Hypothalamus (tissue), 51 donors: ENCODE measurements at places on chromosomes 16 and 17.

- no peak for DNase-seq
These were observed 4.7 kb upstream of the CNOT1 start for GRCh38 chr16:58634265-58634802.

DNA sequence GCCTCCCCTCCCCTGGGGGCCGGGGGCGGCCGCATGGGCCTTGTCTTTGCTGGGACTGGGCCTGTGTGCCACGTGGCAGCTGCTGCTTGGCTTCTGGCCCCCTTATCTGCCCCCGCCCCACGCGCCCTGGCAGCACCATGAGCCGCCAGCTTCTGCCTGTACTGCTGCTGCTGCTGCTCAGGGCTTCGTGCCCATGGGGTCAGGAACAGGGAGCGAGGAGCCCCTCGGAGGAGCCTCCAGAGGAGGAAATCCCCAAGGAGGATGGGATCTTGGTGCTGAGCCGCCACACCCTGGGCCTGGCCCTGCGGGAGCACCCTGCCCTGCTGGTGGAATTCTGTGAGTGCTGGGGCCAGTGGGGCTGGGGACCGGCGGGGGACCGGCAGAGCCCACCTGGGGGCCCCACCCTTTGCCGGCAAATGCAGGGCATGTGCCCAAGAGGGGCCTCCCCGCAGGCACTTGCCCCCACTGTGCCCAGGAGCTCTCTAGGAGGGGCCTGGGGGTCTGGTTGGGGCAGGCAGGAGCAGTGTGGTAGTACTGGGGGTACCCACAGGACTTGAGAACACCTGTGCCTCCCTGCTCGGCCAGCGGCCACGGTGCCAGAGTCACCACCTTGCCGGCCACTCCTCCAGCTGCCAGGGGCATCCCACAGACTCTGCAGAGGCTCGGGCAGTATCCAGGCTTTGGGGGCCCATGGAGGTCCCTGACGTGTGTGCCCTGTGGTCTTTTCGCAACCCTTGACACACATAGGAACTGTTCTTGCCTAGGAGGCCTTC, at the start of gene PDIA2:
TSS of gene PDIA2 (plus strand) at position 132 of the 773 bp plus-strand sequence. CDS start at position 138, 6 bp downstream.
- no peak for DNase-seq

DNA sequence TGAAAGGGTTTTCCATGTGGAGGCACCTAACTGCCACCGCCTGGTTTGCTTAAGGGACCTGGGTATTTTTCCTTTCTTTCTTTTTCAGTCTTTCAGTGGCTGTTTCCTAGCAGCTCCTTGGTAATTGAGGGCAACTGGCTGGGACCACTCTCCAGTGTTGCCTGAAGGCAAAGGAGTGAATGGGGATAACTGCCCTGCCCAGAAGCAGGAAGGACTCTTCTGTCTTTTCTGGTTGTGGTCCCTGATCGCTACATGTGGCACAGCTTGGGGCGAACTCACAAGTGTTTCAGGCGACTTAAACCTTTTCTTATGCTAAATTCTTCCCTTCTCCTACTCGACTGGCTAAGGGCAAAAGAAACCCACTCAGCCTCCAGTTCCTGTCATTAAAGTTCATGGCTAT, 10.1 kb upstream of the TMEM98 start:
- no peak for DNase-seq

- no peak for DNase-seq
These were observed at the start of gene ITGAX for GRCh38 chr16:31354394-31355291. ITGAX (plus strand) TSS chr16:31355176; CDS start chr16:31355255, 79 bp downstream.

DNA sequence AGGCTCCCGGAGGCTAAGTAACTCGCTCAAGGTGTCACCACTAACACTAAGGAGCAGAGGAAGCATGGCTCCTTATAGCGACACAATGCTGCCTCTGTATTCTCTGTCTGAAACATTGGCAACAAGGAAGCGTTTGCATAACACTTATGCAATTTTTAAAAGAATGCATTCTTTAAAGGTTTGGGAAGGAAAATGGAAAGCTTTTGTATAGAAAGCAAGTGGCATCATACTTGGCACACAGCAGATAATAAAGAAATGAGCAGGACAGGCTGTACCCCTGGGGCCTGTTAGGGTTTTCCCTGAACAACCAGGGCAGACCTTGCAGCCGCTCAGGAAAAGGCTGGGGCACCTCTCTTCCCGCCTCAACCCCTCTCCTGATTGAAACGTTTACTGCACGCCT, 36.9 kb downstream of the PPL start:
- DNase-seq = no peak

DNA sequence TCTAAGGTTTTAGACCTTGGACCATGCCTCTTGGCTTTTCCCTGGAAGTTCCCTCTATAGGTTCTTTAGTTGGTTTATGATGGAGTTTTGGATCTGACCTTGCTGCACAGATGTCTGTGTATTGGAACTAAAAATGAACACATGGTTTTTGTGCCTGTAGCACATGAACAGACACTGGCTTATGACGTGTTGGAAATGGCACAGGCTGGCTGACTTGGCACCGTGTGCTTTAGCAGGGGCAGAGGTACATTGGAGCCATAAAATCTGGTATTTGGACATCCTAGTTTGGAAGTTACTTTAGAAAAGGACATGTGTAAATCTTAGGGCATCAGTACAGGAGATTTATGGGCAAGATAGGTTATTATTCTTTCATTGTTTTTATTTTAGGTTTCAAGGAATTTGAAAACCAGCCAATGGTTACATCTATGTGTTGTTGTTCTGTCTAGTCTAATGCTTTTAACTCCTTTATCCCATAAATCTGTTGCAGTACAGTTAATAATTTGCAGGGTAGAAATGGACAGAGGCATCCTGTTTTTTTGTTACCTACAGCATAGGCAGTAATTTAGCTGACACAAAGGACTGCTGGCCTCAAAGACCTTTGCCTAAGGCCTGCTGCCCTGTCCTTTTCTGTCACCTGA, 6.0 kb downstream of the SOCS7 start:
- DNase-seq = no peak

- no peak for DNase-seq
These were observed 34.1 kb downstream of the TK2 start for GRCh38 chr16:66515596-66516508.

- peak; percentile 17 for DNase-seq
These were observed 100.7 kb downstream of the MGAT5B start for GRCh38 chr17:76968707-76969597.

GRCh38 chr17:10103712-10104111, 94.7 kb downstream of the GAS7 start:
- no peak for DNase-seq

DNA sequence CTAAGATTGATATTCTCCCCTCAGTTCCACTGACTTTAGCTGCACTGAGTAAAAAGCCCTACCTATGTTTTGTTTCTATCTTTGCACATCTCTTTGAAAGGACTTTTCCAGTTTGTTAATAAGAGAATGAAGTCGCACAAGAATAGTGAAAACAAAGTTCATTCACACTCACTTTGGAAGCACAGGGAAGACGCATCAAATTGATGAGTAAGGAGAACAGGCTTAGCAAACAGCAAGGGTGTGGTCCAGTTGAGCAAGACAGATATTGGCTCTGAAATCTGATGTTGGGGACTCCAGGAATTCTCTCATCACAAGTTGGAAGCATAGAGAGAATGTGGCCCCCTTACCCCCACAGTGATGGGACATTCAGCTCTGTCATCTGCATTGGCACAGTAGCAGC, 221.3 kb downstream of the CDH11 start:
- no peak for DNase-seq

DNA sequence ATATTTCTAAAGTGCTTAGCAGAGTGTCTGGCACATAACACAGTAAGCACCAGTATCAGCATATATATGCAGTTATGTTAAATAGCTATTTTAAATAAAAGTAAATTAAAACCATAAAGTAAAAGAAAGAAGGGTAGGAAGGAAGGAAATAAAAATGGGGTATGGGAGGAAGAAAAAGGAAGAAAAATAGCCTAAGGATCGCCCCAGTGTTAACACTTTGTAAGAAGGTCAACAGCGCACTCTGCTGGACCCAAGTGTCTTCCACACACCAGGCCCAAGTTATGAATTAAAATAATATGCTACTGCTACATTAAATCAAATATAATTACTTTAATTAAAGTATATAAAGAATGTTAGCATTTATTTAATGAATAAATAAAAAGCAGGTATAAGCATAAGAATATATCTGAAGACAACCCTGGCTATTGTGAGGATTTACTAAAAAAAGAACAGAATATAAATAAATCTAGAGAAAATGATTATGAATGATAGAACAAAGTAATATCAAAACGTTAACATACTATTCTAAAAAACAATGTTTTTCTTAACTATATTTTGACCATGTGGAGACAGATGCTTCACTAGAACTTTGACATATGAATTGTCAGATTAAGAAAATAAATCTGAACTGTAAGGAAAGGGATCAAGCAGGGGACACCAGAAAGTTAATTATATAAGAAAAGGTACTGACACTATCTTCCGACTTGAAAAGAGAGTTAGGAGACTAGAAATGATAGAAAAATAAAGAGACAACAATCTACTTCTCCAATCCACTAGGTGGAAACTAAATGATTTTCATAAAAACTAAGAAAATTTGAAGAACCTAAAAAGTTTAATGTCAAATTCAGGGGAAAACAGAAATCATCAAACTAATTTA, 25.9 kb downstream of the BRIP1 start:
- DNase-seq = peak; percentile 16

DNA sequence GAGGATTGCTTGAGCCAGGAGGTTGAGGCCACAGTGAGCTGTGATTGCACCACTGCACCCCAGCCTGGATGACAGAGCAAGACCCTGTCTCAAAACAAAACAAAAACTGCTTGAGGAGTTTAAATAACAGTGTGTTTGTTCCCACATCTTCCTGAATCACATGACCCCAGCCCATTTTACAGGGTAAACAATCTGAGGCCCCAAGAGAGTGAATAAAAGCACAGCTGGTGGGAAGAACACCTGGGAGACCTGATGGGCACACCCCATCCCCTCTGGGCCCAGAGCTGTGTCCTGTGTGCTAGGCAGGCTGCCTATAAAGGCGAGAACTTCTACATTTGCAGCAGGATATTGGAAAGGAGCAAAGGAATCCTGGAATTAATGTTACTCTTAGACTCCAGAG, 69.6 kb downstream of the PLXDC1 start:
- DNase-seq = no peak

DNA sequence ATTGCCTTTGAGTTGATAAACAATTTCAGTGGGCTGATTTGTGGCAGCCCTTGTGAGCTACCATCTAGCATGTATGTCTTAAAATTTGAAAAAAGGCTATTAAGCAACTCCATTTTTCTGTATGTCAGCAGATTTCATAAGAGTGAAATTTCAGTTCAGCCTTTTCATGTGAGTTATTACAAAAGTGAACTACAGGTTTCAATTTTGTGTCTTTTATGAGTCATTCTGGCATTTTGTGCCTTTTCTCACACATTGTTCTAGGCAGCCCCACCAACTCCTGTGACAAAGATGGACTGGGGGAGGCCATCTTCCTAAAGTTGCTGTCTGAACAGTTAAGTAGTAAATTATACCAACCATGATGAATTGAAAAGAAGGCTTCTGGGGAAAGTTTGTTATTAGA, 52.1 kb downstream of the USP10 start:
- no peak for DNase-seq

DNA sequence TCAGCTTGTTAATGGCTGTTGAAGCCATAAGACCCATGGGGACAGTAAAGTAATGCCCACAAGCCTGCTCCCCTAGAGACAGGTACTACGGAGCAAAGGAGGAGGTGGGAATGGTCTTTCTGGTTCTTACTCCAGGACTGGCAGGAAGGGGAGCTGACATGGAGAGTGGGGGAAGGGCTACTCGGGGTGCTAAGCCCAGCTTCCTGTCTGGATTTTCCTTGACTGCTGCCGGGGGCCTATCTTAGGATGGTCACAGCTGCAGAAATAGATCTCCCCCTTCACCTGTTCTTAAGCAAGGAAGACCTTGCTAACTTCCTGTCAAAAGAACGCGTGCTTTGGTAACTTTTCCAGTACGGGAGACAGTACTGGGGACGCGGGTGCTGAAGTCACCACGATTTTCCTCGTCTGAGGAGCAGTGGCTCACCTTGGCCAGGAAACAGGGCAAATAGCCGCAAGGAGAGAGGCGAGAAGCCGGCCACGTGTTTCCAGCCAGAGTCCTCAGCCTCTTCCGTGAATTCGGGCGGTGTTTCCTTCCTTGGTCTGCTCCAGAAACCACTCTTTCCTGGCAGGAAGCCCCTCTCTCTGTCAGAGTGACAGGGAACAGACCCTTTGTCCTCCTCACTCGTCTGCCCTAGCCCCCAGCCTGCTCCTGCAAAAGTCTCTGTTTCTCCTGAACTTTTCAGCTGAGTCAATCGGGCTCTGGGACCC, 656 bp upstream of the PRR29 start:
- DNase-seq = no peak

- no peak for DNase-seq
These were observed 1.6 kb downstream of the TMC8 start for GRCh38 chr17:78132084-78132676.

GRCh38 chr17:80917716-80918560, 73.7 kb upstream of the CHMP6 start:
- DNase-seq = no peak

- no peak for DNase-seq
These were observed 197.6 kb downstream of the MSI2 start for GRCh38 chr17:57453841-57454425.

GRCh38 chr17:58414596-58414997, 2.7 kb downstream of the RNF43 start:
- no peak for DNase-seq

DNA sequence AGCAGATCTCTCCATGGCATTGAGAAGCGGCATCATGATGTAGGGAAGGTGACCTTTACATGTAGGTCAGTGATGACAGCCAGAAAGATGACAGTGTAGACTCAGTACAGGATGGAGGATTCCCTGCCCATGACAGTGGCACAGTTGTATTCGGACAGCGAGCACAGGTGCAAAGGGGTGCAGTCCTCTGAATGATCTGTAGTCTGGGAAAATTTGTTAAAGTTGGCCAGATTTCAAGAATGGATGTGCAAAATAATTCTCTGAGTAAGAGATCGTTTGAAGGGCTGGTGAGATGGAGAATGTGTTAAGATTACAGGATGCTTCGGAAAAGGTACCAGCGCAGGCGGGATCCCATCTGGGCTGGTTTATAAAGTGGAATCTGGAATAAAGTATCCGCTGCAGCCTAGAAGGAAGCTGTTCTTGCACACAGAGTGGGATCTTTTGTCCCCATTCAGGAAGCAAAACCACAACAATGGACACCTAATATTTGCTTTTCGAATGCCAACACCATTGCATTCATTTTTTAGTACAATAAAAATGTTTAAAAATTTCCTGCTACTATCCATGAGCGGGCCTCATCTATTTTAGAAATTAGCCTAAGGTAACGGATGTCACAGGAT, 101.2 kb downstream of the RPTOR start:
- no peak for DNase-seq

GRCh38 chr17:2343421-2343820, 6.1 kb downstream of the SGSM2 start:
- no peak for DNase-seq

DNA sequence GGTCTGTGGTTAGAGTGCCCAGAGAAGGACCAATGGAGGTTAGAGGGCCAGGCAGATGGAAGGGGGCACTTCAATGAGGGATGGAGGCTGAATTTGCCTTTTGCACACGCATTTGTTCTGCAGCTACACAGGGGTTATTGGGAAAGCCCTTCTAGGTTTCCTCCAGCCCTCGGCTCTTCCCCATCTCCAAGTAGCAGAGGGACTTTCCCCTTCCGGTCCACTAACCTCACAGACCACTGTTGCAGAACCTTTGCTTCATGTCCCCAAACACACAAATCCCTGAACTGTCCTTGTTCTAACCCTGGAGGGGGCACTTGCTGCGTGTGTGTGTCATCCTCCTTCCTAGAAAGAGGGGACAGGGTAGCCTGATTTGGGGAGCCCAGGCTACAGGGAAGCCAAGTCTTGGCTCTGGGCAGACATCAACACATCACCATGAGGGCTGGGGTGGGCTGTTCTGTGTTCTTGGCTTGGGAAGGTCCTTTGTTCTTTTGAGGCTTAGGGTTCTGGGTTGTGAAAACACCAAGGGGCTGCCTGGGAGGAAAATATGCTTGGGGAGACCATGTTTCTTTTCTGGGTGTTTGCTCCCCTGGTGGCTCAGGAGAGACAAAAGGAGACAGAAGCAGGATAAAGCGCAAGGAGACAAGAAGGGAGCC, 7.3 kb upstream of the NR1D1 start:
- no peak for DNase-seq
